ENCODE measurements at places on chromosomes 2 and 18.

DNA sequence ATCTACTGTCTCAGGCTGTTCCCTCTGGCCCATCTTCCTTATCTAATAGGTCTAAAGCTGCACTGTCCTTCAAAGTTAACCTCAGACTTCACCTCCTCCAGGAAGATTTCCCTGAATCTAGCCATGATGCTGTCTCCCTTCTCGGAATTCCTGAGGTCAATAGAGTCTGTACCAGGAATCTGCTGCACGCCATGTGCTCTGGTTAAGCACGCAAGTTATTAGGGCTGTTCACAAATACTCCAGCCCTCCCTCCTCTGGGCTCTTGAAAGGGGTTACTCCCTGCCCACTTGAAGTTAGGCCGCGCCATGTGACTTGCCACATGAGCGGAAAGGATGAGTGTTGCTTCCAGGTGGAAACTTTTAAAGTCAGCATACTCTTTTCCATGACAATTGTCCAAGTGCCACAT, 43.6 kb downstream of the MCFD2 start:
- DNase-seq, result no peak

GRCh38 chr2:42554392-42554791, 14.0 kb upstream of the MTA3 start:
- no peak for DNase-seq

- DNase-seq, result no peak
Observed at GRCh38 chr2:180494286-180494685, 486.1 kb upstream of the UBE2E3 start.

GRCh38 chr2:187655001-187655400, 100.8 kb upstream of the TFPI start:
- DNase-seq, result no peak

DNA sequence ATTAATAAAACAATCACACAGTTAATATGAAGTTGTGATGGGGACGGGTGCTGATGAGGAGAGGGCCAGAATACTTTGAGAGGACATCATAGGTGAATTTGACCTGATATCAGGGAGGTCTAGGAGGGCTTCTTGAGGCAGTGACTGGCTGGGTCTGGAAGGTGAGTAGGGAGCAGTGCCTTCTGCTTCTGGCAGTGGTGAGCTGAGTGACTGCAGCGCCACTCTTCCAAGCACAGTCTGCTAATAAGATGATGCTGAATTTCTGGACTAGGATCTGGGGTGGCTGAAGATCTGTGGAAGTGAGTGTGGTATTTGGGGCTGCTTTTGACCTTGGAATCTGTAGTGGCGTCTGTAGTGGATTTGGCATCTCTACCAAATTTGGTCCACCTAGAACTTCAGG, 5.5 kb downstream of the DGKD start:
- DNase-seq, result no peak

DNA sequence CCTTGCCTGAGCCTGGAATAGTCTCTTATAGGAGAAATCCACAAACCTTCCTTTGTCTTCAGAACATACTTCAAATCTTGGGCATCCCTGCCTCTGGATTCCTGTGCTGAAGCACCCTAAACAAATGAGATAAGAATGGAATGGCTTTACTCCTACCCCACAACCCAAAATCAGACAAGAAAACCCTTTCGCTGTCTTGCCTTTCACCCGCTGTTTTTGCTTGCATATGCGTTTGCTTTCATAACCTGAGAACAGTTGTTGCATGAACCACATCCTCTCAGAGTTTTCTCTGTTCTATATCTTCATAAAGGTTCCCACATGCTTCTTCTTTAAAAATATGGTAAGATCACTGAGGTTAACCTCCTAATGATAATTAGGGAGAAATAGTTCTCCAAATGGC, 132.1 kb upstream of the MAP3K20 start:
- no peak for DNase-seq

DNA sequence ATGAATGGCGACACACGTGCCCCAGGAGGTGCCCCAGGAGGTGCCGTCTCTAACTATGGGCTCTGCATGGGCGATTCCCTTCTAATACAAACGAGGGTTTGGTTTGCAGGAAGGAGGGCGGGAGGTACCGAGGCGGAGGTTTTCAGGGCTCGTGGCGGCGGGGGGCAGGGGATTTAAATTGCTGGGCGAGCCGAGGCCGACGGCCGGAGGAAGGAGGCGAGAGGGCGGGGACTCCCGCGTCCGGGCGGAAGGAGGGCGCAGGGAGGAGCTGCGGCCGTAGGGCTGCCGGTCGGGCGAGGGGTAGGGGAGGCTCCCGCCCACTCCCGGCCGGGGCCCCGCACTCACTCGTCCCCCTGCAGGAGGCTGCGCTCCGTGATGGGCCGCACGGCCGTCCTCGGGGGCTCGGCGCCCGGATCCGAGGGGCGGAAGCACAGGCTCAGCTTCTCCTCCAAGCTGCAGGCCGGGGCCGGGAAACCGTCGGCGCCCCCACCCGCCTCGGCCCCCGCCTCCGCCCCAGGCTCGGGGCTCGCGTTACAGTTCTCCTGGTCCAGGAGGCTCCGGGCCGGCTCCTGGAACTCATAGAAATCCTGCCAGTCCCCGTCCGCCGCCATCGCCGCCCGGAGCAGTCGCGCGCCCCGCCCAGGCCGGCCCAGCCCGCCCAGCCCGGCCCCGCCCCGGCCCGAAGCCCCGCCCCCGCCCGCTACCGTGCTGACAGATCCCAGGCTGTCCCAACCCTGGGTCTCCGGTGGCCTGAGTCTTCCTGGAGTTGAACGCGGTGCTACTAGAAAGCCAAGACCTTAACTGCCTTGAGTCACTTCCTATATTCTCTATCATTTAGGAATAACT, at the start of gene FEZ2:
Gene FEZ2, minus strand, starts transcription at position 637 of the 846 bp plus-strand sequence. Its CDS starts 26 bp downstream, at position 611.
- peak; percentile 74 for DNase-seq

DNA sequence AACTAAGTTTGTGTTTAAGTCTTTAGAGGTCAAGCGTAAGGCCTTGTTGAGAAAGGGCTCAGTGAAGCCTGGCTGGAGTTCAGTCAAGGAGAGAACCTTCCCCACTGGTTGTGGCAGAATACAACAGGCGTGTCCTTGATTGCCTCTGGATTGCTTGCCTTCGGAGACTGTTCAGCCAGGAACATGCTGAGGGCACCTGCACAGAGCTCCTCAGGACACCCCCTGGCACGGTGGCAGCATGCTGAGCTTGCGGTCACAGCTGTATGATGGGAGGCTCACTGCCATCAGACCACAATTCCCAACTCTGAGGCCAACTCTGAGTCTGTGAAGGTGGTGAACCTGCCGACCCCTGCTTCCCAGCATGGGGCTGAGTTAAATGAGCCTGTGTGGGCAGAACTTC, 130.0 kb downstream of the LPIN1 start:
- DNase-seq, result no peak

DNA sequence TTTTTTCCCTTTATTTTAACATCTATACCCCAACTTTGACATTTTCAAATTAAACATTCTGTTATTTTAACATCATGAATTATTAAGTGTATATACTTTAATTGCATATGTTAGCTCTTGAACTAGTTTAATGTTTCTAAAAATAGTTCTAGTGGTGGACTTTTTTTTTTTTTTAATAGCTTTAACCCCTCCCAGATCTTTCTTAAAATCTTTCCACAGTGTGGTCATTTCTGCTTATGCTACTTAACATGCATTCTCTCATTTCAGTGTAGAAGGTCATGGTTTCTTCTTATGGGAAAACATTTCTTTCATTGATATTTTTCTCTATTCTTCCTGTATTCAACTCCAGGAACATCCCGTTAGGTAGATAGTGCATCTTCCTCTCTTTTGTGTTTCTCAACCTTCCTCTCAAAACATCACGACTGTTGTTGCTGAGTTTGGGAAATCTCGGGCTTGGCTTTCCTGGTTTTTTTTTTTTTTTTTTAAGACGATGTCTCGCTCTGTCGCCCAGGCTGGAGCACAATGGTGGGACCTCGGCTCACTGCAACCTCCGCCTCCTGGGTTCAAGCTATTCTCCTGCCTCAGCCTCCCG, 849 bp upstream of the TMEM18 start:
- DNase-seq, result peak; percentile 35

GRCh38 chr18:10142496-10143160, 228.8 kb downstream of the VAPA start:
- DNase-seq, result no peak

DNA sequence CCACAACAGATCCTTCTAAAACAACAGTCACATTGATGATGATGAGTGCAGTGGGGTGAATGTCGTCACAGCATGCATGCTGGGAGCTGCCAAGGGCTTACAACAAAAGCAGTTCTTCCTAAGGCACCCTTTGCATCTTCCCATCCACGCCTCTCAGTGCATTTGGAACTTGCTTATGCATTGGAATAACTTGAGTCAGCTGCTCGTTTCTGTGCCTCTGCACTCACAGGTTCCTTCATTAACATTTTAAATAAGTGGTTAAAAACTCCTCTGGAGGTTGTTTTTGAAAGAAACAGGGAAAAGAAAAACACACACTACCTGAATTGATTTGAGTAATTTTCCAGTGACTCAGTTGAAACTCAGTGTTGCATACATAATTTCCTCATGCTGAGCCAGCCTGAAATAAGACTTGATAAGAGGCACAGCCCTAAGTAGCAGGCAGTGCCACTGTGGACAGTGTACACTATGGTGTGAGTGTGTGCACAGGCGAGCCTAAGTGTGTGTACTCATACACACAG, 46.8 kb upstream of the TRIM43B start:
- DNase-seq, result no peak

- no peak for DNase-seq
Observed at GRCh38 chr2:175418224-175418835, 236.8 kb upstream of the ATP5MC3 start.

DNA sequence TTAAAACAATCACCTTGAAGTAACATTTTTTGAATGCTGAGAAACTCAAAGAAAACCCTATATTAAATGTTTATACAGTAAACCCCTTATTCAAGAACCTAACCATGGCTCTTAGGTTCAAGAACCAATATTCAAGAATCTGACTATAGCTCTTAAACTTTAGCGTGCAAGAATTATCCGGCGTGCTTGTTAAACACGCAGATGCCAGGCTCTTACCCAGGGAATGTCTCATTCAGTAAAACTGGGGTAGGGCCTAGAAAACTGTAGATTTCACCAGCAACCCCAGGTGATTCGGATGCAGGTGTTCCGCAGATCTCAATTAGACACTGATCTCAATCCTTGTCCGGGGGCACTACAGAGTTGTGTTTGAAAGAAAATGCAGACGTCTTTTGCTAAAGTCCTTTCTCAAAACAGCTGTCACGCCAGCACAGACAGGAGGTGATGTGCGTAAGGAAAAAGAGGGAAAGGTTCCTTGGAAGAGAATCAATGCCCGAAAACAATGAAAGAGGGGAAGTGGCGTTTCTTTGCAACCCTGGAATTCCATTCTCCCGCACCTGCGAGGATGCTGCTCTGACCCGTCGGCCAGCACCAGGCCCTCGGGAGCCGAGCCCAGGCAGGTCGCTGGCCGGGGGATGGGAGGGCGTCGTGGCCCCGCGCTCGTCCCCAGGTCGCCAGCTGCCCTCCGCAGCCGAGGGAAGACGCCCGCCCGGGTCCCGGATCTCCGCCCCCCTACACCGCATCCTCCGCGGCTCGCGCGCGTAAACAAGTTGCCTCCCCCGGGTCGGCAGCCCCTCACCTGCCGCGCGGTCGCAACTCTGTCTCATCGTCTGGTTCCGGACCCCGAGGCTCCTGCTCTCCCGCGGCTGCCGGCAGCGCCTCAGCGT, 851 bp downstream of the EIF2AK3 start:
- peak; percentile 27 for DNase-seq

- no peak for DNase-seq
Observed at GRCh38 chr18:5997361-5997760, 102.0 kb upstream of the TMEM200C start.

- DNase-seq, result no peak
Observed at GRCh38 chr2:24672589-24672988, 120.6 kb downstream of the PTRHD1 start.

DNA sequence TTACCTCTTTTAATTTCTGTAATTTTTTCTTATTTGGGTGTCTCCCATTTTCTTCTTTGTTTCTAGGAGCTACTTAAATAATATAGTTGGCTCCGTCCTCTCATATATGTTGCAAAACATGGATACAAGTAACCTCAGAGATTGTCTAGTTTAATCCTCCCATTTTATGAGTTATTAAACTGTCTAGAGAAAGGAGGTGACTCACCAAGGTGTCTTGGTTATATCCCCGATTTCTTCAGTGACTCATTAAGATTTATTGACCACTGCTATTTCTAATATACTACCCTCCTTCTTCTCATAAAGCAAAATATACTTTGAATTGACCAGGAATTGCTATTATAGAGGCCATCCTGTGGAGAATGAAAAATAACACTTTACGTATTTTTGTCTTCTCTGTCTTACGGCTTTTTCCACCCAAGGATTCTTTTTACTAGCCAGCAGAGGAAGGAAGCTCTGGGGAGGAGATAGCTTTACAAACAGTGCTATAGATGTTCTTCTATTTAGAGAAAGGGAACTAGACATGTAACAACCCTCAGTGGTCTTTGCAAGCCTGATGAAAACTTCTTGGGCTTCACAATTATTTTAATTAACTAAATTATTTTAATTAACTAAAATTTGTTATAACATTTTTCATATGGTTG, 300.4 kb upstream of the TNP1 start:
- DNase-seq, result no peak

- no peak for DNase-seq
Observed at GRCh38 chr18:39318462-39318861, 1752.9 kb upstream of the CELF4 start.

DNA sequence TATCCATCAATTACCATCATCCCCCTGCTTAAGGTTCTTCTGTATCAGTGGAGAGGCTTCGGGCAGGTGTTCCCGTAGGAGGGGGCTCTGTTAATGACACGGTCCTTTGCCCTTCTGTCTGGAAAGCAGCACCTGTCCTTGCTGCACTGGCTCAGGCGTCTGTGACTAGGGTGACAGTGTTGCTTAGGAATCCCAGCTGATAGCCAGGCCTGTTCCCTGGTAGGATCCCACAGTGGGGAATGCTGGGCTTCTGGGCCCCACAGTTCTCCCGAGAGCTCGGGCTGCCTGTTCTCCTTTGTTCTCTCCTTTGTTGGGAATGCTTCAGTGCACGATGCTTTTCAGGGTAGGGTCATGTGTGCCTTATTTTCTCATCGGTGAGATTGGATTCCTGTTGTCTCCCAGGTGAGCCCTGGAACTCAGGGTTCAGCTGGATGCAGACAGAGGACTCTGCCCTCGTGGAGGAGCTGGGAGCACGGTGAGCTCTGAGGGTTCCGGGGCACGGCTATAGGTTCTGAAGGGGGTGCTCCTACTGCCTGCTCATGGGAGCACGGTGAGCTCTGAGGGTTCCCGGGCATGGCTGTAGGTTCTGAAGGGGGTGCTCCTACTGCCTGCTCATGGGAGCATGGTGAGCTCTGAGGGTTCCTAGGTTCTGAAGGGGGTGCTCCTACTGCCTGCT, 9.6 kb downstream of the SNTG2 start:
- no peak for DNase-seq

- DNase-seq, result no peak
Observed at GRCh38 chr18:78735131-78736014, 244.2 kb upstream of the SALL3 start.
